Activated CD8-positive, alpha-beta memory T cell treated with anti-CD3 and anti-CD28 coated beads for 1 hour (primary cell): ENCODE measurements at places on chromosomes 7 and 10.

DNA sequence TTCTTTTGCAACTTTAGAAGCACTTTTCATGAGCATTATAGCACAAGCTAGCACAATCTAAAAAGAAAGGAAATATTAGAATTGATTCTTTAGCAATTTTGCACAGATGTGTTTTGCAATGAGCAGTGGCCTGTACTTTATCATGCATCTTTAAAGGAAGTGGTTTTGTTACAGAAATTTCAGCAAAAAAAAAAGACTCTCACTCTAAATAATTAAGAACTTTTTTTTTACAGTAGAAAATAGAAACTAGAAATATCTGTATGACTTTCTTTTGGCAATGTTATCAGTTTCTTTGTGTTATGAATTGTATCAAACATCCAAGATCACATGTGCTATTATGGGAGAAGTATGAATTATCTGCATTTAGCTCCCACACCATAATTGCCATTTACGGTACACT, 195.7 kb upstream of the KLF6 start:
- no peak for DNase-seq

DNA sequence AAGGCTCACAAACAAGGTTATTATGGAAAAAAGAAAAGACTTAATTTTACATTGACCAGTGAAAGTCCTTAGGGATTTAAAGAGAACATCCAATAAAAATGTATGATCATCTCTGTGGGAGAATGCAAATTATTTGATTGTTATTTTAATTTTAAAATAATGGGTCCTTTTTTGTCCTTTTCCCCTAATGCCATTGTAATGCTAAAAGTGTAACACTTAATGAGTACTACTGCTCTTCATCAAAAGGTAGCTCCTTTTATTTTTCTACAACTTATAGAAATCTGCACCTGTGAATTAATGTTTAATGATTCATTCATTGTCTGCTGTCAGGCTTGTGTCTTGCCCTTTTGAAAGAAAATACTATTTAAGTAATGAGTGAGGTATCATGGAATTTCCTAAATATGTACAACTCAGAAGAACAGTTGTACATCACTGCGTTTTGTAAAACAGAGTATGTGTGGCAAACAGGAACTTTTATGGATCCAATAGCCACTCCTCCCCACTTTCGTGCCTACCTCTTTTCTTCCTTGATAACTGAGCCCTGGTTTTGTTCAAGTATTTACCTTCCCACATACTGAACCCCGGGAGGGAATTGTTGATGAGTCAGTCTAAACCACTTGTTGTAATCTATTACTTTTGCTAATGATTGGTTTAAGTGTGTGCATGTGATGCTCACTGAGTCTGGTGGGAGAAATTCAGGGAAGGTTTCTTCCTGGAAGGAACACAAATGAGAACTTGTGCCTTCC, 19.9 kb upstream of the TRUB1 start:
- DNase-seq, result no peak

DNA sequence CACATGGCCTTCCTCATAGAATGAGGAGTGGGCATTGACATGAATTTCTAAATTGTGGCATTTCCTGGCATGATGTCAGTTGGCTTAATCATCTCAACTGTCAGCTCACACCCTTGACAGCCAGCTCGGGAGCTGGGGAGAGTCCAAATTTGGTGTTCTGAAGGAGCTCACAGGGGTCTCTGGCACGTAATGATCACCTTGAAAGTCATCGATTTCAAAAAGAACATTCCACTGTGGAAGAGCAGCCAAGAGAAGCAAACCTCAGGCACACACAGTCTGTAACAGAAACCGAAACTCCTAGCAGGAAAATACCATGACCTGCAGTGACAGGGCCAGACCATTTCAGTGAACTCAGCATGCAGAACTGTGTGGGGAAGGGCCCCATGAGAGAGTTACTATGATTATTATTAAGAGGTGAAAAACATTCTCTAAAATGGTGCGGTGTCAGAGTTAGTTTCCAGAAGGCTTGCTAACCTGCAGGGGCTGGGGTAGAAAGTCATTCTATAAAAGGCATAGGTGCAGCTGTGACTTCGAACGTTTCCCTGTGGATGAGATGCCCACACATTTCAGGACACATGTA, 26.4 kb upstream of the KLF6 start:
- no peak for DNase-seq

- no peak for DNase-seq
Observed at GRCh38 chr10:101029520-101030295, 1.2 kb downstream of the PDZD7 start.

DNA sequence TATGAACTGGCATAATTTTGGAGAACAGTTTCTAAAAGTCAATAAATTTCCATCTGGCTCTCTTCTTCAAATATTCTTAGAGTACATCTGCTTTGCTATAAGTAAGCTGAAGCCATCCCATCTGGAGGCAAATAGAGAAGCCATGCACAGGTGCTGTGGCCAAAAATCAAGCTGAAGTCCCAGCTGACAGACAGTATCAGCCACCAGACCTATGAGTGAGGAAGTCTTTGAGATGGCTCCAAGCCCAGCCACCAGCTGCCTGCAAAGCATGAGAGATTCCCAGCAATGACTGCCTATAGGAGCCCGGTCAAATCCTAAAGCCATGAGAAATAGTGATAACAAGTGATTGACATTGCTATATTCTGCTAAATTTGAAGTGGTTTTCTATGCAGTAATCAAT, 21.7 kb upstream of the PRSS58 start:
- DNase-seq, result no peak

- DNase-seq, result no peak
Observed at GRCh38 chr10:555682-556350, 133.7 kb downstream of the DIP2C start.

GRCh38 chr10:60597513-60597912, 180.8 kb upstream of the CDK1 start:
- no peak for DNase-seq

DNA sequence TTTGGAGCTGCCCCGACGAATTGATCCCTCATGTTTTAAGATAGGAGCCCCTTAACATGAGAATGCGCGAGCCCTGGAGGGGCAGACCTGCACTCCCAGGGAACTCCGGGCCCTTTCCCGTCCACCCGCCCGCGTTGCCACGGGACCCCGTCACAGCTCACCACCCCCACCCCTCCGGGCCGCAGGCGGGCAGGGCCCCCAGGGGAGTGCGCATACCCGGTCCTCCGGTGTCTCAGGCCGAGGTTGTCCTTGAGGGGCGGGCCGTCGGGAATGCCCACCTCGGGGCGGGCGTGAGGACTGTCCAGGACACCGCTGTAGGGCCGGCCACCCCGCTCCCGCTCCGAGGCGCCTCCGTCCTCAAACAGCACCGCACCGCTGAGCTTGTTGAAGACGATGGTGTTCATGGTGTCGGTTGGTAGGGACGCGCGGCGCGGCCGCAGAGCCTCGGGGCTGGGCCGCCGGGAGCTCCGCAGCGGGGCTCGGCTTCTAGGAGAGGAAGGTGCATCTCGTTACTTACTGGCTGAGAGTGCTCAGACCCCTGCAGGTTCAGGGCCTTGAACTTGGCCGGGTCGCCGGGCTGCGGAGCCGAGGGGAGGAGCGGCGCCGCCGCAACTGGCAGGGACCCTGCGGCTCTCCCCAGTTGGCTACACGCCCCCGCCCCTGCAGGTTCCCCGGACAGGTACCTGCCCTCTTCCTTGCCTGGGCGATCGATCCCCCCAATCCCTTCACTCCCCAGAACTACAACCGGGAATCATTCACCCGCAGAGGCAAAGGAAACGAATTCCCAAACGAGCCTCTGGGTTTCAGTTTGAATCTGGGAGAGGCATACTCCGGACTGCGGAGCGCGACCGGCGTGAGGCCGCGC, 2.4 kb downstream of the MKX start:
- no peak for DNase-seq

DNA sequence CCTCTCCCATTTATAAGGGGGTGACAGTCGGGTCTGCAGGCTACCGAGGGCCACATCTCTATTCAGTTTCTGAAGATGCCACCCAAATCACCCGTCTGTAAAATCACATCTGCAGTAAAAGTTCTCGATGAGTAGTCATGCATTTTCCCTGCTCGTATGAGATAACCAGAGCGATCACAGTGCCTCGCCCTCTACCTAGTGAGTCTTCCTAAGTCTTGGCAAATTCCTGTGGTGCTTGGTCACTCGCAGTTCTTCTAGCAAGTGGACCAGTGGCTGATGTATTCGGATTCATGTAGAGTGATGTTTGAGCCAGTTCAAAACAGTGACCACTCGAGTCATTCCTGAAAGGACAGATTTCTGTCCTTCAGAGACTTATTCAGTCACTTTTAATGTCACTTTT, 44.9 kb downstream of the INSYN2A start:
- DNase-seq, result no peak

DNA sequence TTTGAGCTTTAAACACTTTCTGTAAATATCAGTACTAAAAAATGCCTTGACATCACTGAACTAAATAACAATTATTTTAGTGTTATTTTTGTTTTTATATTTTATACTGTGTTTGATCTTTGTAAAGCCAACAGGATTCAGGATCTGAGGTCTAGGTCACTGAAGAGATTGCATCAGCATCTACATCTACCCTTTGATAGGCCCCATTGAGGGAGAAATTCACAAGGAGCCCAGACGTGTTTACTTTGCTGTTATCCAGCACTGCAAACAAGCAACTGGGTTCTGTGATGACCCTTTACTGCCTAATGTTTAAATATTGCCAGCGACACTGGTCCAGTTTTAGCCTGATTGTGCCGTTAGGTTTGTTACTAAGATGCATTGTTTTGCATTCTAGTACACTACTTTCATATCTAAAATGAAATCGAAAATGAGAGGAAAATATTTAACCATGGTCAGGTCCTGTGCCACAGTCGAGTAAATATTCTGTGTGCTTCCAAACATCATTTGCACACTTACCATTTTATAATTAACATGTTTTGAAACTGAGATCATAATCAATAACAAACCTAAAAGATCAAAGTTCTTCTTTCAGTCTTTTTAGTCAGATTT, 48.7 kb downstream of the SP8 start:
- DNase-seq, result no peak

DNA sequence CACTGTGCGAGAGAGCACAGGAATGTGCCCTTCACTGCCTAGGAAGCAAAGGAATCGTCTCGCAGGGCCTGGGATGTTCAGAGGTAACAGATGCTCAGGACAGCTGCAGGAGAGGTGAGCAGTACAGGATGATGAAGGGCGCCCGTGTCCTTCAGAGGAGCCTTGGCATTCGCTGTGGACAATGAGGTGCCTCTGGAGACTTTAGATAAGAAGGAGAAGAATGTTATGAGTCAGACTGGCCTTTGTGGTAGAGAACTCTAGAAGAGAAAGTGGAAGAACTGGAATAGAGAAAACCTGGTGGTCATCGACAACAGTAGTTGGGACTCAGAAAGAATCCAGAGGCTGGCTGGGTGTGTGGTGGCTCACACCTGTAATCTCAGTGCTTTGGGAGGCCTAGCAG, 64.4 kb upstream of the LEP start:
- no peak for DNase-seq
